ENCODE measurements at places on chromosomes 7 and 10.

DNA sequence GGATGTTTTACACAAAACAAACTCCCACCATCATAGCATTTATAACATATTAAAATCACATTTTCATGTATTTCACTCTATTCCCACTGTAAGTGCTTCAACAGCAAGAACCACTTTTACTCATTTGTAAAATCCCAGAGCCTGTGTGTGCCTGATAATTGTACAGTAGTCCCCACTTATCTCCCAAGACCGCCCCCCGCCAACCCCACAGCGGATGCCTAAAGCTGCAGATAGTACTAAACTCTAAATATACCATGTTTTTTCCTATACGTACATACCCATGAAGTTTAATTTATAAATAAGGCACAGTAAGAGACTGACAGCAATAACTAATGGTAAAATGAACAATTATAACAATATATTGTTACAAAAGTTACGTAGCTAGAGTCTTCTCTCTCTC lies 33.5 kb downstream of the EZH2 start:
- no peaks in the 10 kb centered on the region for H3K4me1 ChIP-seq
- H3K27ac ChIP-seq, result no peak overlapping the region
- H3K36me3 ChIP-seq, result no peaks in the 10 kb centered on the region
- no peaks in the 10 kb centered on the region for H3K27me3 ChIP-seq

DNA sequence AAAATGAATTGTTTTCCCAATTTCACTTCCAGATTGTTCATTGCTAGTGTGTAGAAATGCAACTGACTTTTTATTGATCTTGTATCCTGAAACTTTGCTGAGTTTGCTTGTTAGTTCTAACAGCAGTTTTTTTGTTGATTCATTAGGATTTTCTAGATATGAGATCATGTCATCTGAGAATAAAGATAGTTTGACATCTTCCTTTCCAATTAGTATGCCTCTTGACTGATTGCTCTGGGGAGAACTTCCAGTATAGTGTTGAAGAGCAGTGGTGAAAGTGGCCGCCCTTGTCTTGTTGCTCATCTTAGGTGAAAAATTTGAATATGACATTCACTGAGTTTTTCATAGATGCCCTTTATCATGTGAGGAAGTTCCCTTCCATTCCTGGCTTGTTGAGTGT lies 11.9 kb upstream of the SUN1 start:
- no peak overlapping the region for H3K4me3 ChIP-seq
- H3K27ac ChIP-seq, result no peak overlapping the region
- no peaks in the 10 kb centered on the region for H3K27me3 ChIP-seq
- no peak for DNase-seq
- H3K36me3 ChIP-seq, result no peaks in the 10 kb centered on the region

DNA sequence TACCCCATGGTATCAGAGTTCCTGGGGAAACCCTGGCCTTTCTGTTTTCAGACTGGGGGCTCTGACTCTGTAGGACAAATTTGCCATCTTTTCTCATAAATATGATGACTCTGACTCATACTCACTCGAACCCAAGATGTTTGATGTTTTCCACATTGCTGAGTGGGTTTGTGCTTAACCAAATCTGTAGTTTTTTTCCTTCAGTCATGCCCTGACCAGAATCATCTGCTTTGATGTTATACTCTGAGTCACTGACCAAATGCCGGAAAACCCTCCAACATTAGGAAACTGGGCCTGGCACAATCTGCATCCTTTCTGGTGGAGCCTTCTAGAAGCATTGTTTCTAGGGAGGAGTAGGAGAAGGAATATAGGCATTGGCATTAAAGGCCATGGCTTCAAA lies 118.7 kb downstream of the C10orf105 start:
- no peak overlapping the region for H3K4me3 ChIP-seq
- no peaks in the 10 kb centered on the region for H3K27me3 ChIP-seq
- peak overlapping the region; percentile 59 for H3K27ac ChIP-seq
- DNase-seq, result no peak
- no peaks in the 10 kb centered on the region for H3K36me3 ChIP-seq

DNA sequence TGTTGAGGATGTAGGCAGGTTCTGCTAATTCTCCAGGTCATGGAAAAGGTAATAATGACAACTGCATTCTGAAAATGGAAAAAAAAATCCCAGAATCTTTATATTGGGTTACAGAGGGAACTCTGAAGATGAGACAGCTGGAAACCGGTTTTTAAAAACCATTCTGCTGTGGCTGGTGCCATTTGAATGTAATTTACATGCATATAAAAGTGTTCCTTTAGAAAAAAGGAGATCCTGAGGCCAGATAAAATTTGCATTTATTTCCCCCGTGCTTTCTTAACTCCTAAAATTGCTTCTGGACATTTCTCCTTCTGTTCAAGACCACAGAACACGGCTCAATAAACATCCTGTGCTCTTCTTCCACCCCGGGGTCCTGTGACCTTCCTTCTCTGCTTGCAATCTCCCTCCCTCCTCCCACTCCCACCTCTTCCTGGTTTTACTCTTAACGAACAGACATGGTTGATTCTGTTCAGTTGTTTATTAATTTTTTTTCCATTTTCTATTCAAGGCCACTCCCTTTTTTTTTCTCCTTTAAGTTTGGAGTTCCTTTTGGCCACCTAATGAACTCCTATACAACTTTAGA lies 41.6 kb downstream of the SH2D4B start:
- no peaks in the 10 kb centered on the region for H3K36me3 ChIP-seq
- no peaks in the 10 kb centered on the region for H3K27me3 ChIP-seq
- no peak overlapping the region for H3K4me3 ChIP-seq
- no peaks in the 10 kb centered on the region for H3K4me1 ChIP-seq
- DNase-seq, result no peak

- no peaks in the 10 kb centered on the region for H3K36me3 ChIP-seq
- peak overlapping the region; percentile 91 for H3K27ac ChIP-seq
- peaks cover 42% of the 10 kb centered on the region for H3K4me1 ChIP-seq
- DNase-seq, result no peak
- peak overlapping the region; percentile 100 for H3K4me3 ChIP-seq
These were observed 956 bp upstream of the KLHDC10 start for GRCh38 chr7:130069179-130069977.

- peaks cover 81% of the 10 kb centered on the region for H3K36me3 ChIP-seq
- H3K4me3 ChIP-seq, result no peak overlapping the region
- H3K27me3 ChIP-seq, result no peaks in the 10 kb centered on the region
- no peak overlapping the region for H3K27ac ChIP-seq
- no peaks in the 10 kb centered on the region for H3K4me1 ChIP-seq
- DNase-seq, result no peak
These were observed 20.0 kb downstream of the PDSS1 start for GRCh38 chr10:26717476-26717875.

GRCh38 chr10:129416155-129416554 lies 50.9 kb upstream of the MGMT start:
- H3K27me3 ChIP-seq, result peaks cover 4% of the 10 kb centered on the region
- no peak overlapping the region for H3K4me3 ChIP-seq
- H3K36me3 ChIP-seq, result no peaks in the 10 kb centered on the region
- no peak overlapping the region for H3K27ac ChIP-seq
- H3K4me1 ChIP-seq, result no peaks in the 10 kb centered on the region

GRCh38 chr7:48337012-48337621 lies 165.9 kb downstream of the ABCA13 start:
- H3K36me3 ChIP-seq, result no peaks in the 10 kb centered on the region
- H3K27me3 ChIP-seq, result no peaks in the 10 kb centered on the region
- H3K4me3 ChIP-seq, result no peak overlapping the region
- no peak overlapping the region for H3K27ac ChIP-seq
- no peak for DNase-seq

DNA sequence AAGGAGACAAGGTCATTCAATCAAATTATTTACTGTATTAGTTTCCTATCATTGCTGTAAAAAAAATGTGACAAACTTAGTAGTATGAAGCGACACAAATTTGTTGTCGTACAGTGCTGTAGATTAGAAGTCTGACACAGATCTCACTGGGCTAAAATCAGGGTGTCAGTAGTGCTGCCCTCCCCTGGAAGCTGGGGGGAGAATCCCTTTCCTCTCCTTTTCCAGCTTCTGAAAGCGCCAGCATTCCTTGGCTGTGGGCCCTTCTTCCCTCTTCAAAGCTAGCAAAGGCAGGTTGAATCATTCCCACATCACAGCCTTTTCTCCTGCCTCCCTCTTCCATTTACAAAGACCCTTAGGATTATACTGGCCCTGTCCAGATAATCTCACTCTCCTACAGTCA lies 28.0 kb downstream of the VPS41 start:
- no peaks in the 10 kb centered on the region for H3K4me1 ChIP-seq
- H3K36me3 ChIP-seq, result no peaks in the 10 kb centered on the region
- no peak overlapping the region for H3K4me3 ChIP-seq
- H3K27ac ChIP-seq, result no peak overlapping the region
- no peaks in the 10 kb centered on the region for H3K27me3 ChIP-seq
- no peak for DNase-seq

DNA sequence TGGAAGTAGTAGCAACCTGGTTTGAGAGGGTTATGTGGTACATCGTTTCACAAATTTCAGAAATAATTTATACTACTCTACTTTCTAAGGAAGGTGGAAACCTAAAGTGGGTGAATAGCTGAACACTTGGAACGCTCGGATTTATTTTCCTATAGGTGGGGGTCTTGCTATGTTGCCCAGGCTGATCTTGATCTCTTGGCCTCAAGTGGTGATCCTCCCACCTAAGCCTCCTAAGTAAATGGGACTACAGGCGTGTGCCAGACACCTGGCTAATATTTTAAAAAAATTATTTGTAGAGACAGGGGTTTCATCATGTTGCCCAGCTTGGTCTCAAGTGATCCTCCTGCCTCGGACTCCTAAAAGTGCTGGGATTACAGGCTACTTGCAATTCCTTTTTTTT lies 6.7 kb upstream of the KMT2E start:
- DNase-seq, result no peak
- peak overlapping the region; percentile 100 for H3K27ac ChIP-seq
- peaks cover 62% of the 10 kb centered on the region for H3K4me1 ChIP-seq
- no peak overlapping the region for H3K4me3 ChIP-seq

GRCh38 chr10:26860102-26860442 lies 686 bp downstream of the ABI1 start:
- H3K4me3 ChIP-seq, result peak overlapping the region; percentile 90
- no peaks in the 10 kb centered on the region for H3K27me3 ChIP-seq
- H3K27ac ChIP-seq, result peak overlapping the region; percentile 99
- peak; percentile 34 for DNase-seq
- no peaks in the 10 kb centered on the region for H3K36me3 ChIP-seq
- peaks cover 14% of the 10 kb centered on the region for H3K4me1 ChIP-seq

DNA sequence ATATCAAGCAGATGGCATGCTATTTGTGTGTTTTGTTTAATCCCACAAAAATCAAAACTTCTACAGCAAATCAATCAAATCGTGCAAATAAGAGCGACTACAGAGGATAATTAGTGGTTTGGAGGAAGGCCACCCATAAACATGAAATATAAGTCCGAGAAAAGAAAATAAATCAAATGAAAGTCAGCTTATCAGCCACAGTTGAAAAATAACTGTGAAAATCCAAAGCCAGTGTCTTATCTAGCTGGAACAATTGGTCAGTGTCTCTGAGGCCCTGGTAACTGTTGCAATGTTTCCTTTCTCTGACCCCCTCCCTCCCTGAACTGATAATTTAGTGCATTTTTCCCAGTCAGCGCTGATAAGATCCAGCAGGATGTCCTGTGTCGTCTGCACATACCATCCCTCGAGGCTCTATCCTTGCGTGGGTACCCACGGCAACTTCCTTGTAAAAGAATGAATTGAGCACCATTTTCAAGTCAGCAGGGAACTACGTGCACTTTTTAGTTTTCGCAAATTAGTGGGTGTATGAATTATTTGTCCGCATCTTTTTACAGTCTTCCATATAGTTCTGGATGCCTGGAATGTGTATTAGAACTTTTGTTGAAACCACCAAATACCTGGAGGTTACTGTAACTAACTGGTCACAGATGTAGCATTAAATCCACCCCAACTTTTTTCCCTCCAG lies 10.8 kb upstream of the JCAD start:
- H3K27me3 ChIP-seq, result no peaks in the 10 kb centered on the region
- H3K4me1 ChIP-seq, result no peaks in the 10 kb centered on the region
- H3K4me3 ChIP-seq, result no peak overlapping the region
- no peaks in the 10 kb centered on the region for H3K36me3 ChIP-seq

DNA sequence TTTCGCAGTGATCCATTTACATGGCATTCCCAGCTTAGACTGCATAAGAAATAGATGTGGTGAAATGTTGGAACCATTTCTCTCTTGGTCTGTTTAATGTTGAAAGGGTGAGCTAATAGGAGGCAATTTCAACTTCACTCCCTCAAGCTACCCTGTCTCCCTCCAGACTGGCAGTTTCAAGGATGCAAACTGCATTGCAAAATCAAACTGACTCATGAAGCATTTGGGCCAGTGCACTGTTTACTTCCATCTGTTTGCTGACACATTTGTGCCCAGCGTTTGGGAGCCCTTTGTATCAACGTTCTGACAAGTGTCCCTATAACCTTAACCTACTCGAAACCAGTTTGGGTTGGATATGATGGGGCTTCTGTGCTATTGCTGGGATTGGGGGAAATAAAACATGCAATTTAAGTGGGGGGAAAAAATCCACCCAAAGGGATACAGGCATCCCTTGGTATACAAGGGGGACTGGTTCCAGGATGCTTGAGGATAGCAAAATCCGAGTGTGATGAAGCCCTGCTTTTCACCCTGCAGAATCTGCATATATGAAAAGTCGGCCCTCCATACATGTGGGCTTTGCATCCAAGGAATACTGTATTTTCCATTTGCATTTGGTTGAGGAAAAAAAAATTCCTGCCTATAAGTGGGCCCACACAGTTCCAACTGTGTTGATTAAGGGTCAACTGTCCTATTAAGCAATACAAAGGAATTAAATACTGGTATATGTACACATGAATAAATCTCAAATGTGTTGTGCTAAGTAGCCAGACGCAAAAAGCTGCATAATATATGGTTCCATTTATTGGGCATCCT lies 15.6 kb downstream of the RHEB start:
- no peaks in the 10 kb centered on the region for H3K36me3 ChIP-seq
- H3K27ac ChIP-seq, result no peak overlapping the region
- H3K4me3 ChIP-seq, result no peak overlapping the region
- DNase-seq, result no peak
- H3K4me1 ChIP-seq, result peaks cover 68% of the 10 kb centered on the region

- no peaks in the 10 kb centered on the region for H3K27me3 ChIP-seq
- peaks cover 20% of the 10 kb centered on the region for H3K4me1 ChIP-seq
- peak overlapping the region; percentile 51 for H3K27ac ChIP-seq
- DNase-seq, result no peak
These were observed 200.6 kb downstream of the JCAD start for GRCh38 chr10:29858702-29859267.

GRCh38 chr7:21469894-21470293 lies 42.0 kb downstream of the SP4 start:
- H3K4me3 ChIP-seq, result no peak overlapping the region
- H3K4me1 ChIP-seq, result no peaks in the 10 kb centered on the region
- H3K27me3 ChIP-seq, result no peaks in the 10 kb centered on the region
- no peak for DNase-seq
- no peak overlapping the region for H3K27ac ChIP-seq

- H3K4me3 ChIP-seq, result no peak overlapping the region
- H3K4me1 ChIP-seq, result no peaks in the 10 kb centered on the region
- H3K27me3 ChIP-seq, result no peaks in the 10 kb centered on the region
These were observed 306.0 kb upstream of the LRGUK start for GRCh38 chr7:133821171-133821570.

All from esophagus squamous epithelium (tissue), 5 donors.